ENCODE measurements at places on chromosomes 4 and X.

DNA sequence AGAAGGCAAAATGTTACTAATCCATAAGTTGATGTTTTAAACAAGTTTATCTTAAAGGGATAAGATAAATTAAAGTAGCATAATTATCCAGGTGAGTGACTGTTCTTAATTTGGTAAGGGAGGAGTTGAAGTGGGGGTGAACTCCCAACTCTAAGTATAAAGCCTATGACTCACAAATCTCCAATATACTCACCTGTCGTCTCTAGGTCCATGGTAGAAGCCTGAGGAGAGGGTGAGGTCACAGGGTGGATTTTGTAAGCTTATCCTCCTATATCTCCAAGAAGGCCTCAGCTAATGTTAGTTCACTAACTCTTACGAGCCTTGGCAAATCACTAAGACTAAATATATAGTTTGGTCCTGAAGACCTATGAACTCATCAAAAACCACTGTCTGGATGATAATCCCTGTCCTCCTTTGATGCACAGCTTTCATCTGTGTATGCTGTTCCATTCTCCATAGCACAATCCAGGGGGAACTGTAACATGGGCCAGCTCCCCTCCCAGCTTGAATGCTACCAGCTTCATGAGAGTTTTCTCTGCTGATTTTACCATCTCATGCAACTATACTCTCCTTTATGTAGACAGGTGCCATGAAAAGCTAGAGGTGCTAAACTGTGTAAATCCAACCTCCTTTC lies 158.7 kb downstream of the BTC start:
- DNase-seq = no peak

DNA sequence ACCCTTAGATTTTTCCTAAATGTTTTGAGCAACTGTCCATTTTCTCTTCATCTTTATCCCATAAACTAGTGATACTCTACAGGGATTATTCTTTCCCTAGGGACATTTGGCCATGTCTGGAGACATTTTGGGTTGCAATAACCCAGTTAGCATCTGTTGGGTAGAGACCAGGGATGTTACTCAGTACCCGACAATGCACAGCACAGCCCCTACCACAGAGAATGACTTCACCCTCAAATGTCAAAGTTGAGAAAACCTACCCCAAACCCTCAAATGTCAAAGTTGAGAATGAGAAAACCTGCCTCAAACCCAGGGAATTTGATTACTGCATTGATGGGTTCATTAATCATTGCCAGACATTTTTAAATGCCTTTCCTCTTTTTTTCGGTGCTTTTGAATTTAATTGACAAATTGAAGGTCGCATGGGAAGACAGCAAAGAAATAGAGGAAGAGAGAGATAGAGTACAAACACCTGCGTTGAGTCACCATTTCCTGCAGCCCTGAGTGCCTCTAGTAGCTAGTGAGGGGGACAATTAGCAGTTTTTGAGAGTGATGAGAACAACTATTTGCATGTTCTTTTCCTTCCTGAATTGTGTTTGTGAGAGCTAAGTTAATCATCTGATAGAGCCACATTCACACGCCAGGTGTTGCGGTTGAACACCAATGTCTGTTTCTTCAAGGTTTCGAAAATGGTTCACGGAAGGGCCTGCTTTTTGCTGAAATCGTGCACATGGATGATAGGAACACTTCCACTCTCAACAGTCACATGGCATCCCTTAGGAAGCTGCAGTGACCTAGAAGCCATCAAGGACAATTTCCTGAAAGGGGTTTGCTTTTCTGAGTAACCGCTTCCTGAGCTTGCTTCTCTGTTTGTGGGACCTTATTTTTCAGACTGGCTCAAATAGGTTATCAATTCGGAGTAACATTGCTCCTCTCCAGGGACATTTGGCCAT lies 203.9 kb upstream of the VCX3A start:
- DNase-seq = no peak

DNA sequence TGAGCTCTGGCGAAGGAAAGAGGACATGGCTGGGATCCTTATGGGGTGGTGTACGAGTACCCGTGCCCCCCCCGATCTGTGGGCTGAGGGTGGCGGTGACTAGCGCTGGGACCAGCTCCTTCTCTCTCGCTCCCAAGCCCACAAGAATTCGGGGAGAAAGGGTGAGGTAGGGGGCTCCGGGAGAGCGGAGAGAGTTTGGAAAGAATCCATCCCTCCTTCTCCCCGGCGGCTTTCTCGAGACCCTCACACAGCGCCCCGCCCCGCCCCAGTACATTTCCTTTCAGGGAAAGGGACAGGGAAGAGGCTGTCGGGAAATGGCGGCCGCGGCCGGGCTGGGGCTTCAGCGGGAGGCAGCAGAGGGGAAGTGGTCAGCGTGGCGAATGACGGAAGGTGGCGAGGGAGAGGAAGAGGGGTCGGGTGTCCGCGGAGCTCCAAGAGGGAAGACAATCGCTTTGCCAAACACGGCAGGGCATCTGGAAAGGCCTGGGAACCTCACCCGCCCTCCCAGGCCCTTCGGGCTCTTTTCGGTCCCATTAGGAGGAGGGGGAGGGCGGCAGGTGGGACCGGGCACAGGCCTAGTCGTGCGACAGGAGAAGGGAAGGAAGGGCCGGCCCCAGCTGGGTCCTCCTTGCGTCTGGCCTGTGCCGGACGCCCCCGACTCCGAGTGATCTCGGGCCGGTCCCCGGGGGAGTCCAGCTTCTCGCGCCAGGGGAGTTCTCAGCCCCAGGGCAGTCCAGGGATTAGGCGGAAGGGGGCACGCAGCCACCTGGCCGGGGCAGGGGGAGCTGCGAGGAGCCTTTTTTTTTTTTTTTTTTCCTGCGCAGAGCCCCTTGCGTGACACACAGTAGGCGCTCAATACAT lies 10.2 kb downstream of the HNRNPH2 start:
- DNase-seq = peak; percentile 53

GRCh38 chrX:150081076-150081475 lies 142.8 kb upstream of the EOLA2 start:
- DNase-seq = no peak

DNA sequence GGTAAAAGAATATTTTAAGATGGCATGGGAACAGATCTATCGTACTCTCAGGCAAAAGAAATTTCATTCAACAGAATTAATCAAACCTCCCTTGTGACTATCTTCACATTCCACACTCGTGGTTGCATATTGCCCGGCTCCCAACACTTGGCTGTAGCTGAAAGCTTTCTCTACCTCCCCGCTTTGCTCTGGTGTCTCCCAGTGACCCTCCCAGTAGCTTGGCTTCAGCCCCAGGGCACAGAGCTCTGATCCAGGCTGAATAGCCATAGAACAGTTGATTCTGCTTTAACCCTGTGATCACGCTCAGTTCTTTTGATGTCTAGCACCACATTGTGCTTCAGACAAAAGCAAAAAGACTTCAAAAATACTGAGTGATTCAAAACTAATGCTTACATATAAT lies 24.6 kb downstream of the SLC7A11 start:
- DNase-seq = no peak

- no peak for DNase-seq
These were observed 38.9 kb downstream of the CCNQ start for GRCh38 chrX:153560000-153560399.

GRCh38 chr4:114600672-114601071 lies 2.1 kb downstream of the UGT8 start:
- no peak for DNase-seq

GRCh38 chrX:53265771-53266574 lies 15.4 kb downstream of the IQSEC2 start:
- DNase-seq = no peak

DNA sequence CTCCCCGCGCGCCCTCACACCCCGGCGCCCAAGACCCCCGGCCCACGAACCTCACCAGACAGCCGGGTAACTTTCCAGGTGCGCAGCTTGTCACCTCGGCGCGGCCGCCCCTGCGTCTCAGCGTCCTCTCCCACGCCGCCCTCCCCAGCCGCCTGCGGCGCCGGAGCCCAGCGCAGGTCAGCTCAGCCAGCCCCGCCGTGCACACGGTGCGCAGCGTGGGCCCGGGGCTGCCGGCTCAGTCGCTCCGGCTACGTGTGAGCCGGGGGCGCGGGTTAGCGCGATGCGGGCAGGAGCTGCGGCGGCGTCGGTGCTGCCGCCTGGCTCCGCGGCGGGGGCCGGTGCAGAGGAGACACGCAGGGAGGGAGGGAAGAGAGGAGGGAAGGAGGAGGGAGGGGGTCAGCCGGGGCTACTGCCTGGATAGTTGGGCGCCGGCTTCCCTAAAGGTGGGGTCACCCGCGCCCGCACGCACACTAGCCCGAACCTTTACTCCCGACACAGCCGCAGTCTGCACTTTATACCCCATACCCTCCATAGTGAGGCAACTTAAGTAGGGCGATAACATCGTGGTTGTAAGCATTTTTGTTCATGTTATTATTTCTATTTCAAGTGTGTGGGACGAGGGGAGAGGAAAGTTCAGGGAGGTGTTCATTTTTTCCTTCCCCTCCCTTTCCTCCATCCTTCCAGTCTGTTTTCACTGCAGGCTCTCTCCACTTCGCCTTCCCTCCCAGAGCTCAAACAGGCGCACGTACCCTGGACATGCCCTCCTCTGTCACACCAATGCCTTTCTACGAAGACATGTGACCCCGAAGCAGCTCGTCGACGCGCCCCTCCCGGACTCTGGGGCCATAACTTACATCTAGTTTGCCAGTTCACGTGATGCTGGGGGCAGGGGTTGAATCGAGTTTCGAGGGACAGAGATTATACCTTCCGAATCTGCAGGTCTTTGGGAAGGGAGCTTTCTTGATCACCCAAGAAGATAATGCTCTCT lies at the start of gene PRKG2:
Gene PRKG2 (minus strand): TSS at position 342 of the 988 bp plus-strand sequence. CDS start 10,175 bp downstream, outside the sequence.
- DNase-seq = no peak

GRCh38 chr4:32142075-32142474 lies 1421.9 kb downstream of the PCDH7 start:
- no peak for DNase-seq

DNA sequence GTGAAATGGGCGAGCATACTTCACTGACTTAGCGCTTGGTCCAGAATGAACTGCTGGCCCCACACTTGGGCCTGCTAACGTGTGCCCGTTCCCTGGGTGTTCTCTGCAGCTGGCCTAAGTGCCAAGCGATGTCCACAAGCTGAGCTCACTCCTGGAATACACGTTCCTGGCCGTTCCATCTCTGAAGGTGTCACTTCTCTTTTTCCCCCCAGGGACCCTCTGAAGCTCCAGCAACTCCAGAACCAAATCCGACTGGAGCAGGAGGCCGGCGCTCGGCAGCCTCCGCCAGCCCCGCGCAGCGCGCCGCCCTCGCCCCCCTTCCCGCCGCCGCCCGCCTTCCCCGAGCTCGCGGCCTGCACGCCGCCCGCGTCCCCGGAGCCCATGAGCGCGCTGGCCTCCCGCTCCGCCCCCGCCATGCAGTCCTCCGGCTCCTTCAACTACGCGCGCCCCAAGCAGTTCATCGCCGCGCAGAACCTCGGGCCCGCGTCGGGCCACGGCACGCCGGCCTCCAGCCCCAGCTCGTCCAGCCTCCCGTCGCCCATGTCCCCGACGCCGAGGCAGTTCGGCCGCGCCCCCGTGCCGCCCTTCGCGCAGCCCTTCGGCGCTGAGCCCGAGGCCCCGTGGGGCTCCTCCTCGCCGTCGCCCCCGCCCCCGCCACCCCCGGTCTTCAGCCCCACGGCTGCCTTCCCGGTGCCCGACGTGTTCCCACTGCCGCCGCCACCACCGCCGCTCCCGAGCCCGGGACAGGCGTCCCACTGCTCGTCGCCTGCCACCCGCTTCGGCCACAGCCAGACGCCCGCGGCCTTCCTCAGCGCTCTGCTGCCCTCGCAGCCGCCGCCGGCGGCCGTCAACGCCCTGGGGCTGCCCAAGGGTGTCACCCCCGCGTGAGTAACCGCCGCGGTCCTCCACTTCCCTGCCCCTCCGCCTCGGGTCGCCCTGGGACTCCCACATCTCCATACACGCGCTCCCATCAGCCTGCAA lies 132.3 kb downstream of the CBR4 start:
- DNase-seq = peak; percentile 36

GRCh38 chr4:123479944-123480343 lies 83.3 kb downstream of the SPRY1 start:
- DNase-seq = no peak

DNA sequence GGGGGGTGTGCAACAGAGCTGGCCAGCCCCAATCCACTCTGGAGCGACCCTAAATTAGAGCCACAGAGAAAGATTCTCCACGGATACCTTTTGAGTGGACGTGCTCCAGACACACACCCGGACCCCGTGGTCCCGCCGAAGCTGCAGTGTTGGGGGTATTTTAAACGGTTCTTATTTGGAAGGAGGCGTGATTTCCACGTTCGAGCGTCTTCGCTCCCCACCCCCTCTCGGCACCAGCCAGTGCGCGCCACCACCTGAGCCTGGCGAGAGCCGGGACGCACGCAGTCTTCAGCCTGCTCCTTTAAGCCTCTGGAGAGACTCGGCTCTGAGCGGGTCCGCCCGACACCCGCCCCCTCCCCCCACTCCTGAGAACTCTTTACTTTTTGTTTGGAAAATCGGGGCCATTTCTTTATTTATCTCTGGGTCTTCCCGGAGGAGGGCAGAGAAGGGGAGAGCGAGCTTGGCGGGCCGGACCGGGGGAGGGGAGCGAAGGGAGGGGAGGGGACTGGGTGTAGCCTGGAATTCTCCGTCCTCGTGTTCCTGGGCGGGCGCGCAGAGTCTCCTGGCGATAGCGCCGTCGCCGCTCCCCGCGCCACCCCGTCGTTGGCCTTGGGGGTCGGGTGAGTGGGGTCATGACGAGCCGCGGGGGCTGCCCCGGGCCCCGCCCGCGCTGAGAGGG lies 668 bp upstream of the PTCHD1 start:
- peak; percentile 37 for DNase-seq

- DNase-seq = no peak
These were observed 26.2 kb upstream of the ZBTB33 start for GRCh38 chrX:120224388-120224787.

- DNase-seq = no peak
These were observed 4.3 kb upstream of the TSPAN5 start for GRCh38 chr4:98662626-98663225.

GRCh38 chr4:174135936-174136406 lies 147.5 kb downstream of the FBXO8 start:
- DNase-seq = no peak

- DNase-seq = no peak
These were observed 103.0 kb downstream of the CPZ start for GRCh38 chr4:8695237-8696219.

GRCh38 chr4:5128569-5128968 lies 77.3 kb downstream of the STK32B start:
- no peak for DNase-seq

- no peak for DNase-seq
These were observed 11.3 kb downstream of the PPP2R3B start for GRCh38 chrX:375181-376036.

GRCh38 chrX:30900227-30900626 lies 11.2 kb upstream of the TAB3 start:
- DNase-seq = no peak

- DNase-seq = peak; percentile 9
These were observed 67.2 kb upstream of the BRWD3 start for GRCh38 chrX:80876877-80877276.

DNA sequence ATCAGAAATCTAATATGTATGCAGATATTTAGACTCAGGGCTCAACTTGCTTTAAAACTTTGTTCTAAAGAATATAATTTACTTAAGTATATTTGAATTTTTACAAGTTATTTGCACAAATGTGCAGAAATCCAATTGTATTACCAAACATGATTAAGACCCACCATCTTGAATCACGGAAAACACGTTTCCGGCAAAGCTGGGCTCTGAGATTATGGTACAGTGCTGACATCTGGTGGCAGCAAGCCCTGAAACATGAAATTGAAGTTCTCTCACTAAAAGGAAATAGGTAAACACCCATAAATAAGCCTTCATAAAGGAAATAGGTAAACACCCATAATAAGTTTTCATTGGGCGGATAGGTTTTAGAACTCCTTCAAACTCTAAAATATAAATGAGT lies 98.3 kb upstream of the MAOA start:
- peak; percentile 2 for DNase-seq
